NCI-H1105 treated with DMSO at 0.1 percent for 48 hours (cell line): ENCODE measurements at places on chromosomes 2 and 18.

DNA sequence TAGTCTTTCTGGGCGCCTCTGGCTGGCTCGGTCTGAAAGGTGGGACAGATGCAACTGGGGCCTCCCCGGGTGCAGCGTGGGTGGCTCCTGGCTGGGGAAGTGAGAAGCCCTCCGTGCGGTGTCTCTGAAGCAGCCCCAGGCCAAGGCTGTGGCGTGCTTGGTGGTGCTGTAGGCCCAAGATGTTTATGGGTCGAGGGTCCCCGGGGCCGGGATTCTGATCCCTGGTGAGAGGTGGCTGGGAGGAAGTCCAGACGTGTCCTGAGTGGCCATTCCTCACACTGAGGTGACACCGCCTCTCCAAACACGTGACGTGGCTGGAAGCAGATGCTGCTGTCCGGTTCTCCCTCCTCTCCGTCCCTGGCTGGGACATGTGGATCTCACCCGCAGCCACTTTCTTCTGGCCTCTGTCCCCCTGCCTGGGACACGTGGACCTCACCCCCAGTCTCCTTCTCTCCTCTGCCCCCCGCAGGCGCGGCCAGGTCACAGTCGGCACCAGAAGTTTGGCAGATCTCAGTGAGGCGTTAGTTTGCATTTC is 12.6 kb downstream of the RTP5 start:
- DNase-seq: no peak

- DNase-seq: no peak
These were observed 255.6 kb downstream of the PTPRM start for GRCh38 chr18:7822435-7823331.

GRCh38 chr2:129192841-129193253 is 786.6 kb upstream of the RAB6C start:
- DNase-seq: no peak

- DNase-seq: no peak
These were observed 31.2 kb downstream of the SCN9A start for GRCh38 chr2:166344286-166345113.

GRCh38 chr2:233764264-233764663 is 4.2 kb downstream of the UGT1A1 start:
- no peak for DNase-seq

GRCh38 chr2:222688917-222689316 is 17.5 kb downstream of the MOGAT1 start:
- DNase-seq: no peak

DNA sequence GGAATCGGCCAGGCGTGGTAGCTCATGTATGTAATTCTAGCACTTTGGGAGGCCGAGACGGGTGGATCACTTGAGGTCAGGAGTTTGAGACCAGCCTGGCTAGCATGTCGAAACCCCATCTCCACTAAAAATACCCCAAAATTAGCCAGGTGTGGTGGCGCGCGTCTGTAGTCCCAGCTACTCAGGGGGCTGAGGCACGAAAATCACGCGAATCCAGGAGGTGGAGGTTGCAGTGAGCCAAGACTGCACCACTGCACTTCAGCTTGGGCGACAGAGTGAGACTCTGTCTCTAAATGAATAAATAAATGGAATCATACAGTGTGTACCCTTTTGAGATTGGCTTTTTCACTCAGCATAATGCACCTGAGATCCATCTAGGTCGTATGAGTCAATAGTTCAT is 19.4 kb upstream of the TTC39C start:
- no peak for DNase-seq

DNA sequence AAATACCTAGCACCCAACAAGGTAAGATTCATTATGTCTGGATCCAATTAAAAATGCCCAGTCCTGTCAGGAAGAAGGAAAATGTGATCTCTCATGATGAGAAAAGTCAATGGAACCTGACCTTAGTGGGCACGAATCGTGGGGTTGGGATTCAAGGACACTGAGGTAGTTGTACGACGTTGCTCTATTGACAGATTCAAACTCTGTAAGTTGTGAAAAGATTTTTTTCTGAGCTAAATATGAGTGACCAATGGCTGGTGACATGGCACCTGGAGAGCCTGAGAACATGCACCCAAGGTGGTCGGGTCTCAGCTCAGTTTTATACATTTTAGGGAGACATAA is 148.2 kb downstream of the NDUFA10 start:
- DNase-seq: no peak

DNA sequence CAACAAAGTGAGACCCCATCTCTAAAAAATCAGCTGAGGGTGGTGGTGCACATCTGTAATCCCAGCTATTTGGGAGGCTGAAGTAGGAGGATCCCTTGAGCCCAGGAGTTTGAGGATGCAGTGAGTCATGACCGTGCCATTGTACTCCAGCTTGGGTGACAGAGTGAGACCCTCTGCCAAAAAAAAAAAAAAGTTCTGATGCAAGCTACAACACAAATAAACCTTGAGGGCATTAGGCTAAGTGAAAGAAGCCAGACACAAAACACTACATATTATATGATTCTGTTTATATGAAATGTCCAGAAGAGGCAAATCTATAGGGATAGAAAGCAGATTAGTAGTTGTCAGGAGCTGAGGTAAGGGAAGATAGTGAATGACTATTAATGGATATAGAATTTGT is 13.0 kb downstream of the YWHAQ start:
- DNase-seq: no peak

DNA sequence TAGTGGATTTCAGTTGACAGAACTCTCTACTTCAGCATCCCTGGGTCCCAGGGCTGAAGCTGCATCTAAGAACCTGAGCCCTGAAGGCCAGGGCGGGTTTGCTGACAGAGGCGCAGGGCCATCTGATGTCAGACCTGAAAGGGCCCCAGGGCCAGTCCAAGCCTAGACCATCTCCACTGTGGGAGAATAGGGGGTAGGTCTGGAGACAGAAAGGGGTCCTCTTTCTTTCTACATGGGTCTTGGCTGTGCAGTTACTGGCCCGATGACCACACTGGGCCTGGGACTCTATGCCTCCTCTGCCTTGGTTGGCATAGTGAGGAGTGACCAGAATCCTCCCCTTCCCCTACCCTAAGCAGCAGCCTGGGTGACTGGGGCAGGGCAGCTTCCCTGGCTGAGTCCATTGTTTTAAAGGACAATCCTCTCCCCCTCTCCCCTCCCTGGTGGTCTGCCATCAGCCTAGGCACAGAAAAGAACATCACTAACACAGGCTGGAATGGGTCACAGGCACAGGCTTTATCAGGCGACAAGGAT is 34.5 kb downstream of the HS1BP3 start:
- DNase-seq: no peak

DNA sequence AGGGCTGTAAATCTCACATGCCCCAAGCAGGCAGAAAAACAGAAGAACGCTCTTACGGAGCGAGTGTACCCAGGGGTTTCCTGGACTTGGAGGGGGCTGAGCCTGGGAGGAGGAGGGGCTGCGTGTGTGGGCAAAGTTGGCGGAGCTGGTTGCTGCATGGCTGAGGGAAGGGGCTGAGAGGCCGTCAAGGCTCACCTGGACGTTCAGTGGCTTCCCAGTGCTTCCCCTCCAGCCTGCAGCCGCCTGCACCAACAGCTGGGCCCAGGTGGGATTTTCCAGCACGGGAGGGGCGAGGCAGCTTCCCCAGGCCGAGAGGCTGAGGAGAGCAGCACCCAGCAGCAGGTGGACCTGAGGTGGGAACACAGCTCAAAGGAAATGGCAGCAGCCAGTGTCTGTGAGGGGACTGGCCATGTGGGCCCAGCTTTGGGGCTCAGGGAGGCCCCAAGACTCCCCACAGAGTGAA is 70.6 kb upstream of the CTDP1 start:
- no peak for DNase-seq

GRCh38 chr2:64218137-64218802 is 74.0 kb upstream of the PELI1 start:
- no peak for DNase-seq

GRCh38 chr2:40120026-40120425 is 331.9 kb downstream of the SLC8A1 start:
- no peak for DNase-seq

DNA sequence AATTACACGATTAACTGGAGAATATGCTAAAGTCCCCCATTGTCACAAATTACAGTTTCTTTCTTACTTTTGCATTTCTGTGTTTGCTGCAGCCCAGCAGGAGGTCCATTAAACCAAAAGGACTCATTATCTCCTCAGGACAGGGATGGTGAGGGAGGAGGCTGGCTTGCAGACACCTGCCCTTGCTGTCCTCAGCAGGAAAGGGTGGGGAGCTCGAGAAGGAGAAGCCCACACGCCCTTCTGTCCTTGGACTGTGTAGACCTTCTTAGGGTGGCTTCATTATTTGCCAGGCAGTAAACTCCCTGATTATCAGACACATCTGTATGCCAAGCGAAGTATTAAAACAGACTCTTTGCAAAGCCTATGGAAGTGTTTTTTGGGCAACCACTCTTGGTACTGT is 196.0 kb downstream of the LDLRAD4 start:
- DNase-seq: no peak

DNA sequence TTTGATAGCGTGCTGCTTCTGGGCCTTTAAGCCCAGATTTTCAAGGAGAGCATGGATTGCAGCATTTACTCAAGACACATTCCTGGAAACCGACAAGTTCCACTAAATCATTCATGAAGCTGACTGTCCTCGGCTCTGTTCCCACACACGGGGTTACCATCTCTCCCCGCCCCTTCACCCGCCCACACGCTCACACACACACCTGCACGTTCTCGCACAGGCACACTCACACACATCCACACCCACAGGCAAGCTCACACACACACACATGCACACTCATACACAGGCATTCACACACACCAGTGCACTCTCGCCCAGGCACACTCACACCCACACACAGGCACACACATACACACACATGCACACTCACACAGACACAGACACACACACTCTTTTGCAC is 150.0 kb upstream of the AGAP1 start:
- no peak for DNase-seq

GRCh38 chr2:64049633-64050220 is 30.5 kb upstream of the VPS54 start:
- DNase-seq: peak; percentile 71

GRCh38 chr2:136016836-136017235 is 31.4 kb upstream of the DARS1 start:
- DNase-seq: no peak

- peak; percentile 38 for DNase-seq
These were observed 22.2 kb upstream of the TTC39C start for GRCh38 chr18:23992089-23992940.

DNA sequence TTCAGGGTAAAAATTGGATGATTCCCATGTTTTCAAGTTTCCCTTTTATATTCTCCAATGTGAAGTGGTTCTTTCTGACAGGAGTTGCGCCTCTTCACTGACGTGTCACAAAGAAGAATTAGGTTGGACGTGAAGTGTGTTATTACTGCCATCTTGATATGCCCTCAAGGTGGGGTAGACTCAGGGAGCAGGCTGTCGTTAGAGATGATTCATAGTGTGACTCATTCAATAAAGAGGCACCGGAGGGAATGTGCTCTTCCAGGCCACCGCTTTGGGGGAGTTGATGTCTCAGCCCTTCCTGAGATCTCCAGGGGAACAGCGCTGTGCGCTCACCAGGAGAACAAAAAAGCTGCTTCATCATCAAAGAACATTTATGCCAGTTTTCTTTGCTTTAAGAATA is 3.6 kb upstream of the DGKD start:
- peak; percentile 10 for DNase-seq

DNA sequence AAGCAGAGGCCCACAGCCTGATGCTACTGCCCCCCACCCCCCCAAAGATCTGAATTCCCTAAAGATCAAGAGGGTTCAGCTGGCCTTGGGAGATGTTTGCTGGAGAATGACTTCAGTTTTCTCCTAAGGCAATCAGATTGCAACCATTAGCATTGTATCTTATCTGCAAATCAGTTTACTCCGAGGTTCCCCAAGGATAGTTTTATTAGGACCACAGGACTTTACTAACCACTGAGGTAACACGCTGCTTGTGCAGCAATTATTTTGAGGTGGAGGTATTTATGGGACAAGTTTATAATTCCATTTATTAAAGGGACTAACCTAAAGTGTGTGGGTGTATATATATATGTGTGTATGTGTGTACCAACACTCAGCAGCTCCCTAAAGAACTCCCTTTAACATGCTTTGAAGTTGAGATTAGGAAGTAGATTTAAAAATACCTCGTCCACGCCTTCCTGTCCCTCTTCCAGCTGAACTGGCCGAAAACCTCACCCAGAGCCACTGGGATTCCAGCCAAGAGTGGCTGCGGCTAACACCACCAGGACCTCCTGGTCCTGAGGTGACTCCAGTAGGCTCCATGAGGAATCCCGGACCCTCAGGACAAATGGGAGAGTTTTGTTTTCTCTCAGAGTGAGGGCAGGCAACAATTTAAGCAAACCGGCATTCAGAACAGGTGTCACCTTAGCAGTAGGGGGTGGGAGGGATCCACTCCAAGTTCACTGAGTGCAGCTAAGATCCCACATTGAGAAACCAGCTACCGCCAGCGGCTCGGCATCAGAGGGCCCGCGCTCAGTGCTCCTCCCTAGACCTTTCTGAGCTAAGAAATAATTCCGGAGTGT is 3.0 kb upstream of the DLX1 start:
- DNase-seq: no peak

GRCh38 chr2:228853151-228853550 is 417.9 kb downstream of the PID1 start:
- DNase-seq: no peak

GRCh38 chr2:226383461-226383860 is 416.2 kb downstream of the IRS1 start:
- no peak for DNase-seq

- peak; percentile 78 for DNase-seq
These were observed 27.4 kb upstream of the SPR start for GRCh38 chr2:72859831-72860262.

- no peak for DNase-seq
These were observed 172.5 kb downstream of the KLHL29 start for GRCh38 chr2:23557455-23557854.

DNA sequence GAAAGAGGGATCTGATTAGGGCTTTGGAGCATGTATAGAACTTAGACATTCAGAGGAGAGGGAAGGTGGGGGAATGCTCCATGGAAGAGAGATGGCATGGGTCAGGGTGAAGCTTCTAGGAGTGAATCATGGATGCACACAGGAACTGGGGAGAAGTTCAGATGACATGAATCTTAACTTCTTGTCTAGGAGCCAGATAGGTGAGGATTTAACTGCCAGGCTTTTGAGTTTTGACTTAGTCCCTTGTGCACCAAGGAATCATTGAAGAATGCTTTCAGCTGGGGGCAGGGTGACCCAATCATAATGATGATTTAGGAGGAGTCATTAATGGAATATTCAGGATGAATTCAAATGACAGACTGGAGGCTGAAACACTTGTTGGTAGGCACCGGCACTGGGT is 48.7 kb downstream of the ACYP2 start:
- no peak for DNase-seq

- DNase-seq: no peak
These were observed 81.2 kb downstream of the TSN start for GRCh38 chr2:121836611-121837010.

- DNase-seq: peak; percentile 44
These were observed 3.5 kb upstream of the CYS1 start for GRCh38 chr2:10083692-10084211.

- DNase-seq: no peak
These were observed 115.1 kb downstream of the CDH20 start for GRCh38 chr18:61448316-61448715.

- DNase-seq: no peak
These were observed 45.9 kb downstream of the PXDN start for GRCh38 chr2:1698188-1698945.

- no peak for DNase-seq
These were observed 676 bp upstream of the AGPS start for GRCh38 chr2:177391822-177392372.
